ENCODE measurements at places on chromosomes 6 and 20. TPM values are rescaled to one million over a fixed set of nuclear protein-coding genes. Genes with fewer than 3 reads are reported as not detected.

DNA sequence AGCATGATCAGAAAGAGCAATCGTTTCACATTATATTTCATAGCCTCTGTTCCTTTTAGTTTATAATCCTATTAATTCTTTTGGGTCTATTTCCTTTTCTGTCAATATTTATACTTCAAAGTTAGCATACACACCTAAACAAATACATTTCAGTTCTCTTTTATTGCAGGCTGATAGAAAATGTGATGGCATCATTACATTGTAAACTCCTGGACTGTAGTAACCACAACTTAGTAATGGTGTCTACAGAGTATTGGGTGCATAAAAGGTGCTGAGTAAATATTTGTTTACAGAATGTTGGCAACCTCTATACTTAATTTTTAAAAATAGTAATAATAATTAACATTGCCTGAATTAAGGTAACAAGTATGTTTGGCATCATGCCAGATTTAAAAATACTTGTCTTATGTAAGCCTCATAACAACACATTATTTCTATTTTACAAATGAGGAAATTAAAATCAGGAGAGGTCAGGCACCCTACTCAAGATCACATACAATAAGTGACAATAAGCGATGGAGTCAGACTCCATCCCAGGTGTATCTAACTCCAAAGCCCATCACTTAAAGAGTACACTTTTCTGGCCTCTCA lies 195.0 kb downstream of the UBE3D start:
- DNase-seq = no peak

Gene OR12D3
- total RNA-seq = not detected

Gene EEF1E1
- 41.5 TPM for total RNA-seq

GRCh38 chr6:53628354-53629119 lies 37.0 kb downstream of the KLHL31 start:
- no peak for DNase-seq

DNA sequence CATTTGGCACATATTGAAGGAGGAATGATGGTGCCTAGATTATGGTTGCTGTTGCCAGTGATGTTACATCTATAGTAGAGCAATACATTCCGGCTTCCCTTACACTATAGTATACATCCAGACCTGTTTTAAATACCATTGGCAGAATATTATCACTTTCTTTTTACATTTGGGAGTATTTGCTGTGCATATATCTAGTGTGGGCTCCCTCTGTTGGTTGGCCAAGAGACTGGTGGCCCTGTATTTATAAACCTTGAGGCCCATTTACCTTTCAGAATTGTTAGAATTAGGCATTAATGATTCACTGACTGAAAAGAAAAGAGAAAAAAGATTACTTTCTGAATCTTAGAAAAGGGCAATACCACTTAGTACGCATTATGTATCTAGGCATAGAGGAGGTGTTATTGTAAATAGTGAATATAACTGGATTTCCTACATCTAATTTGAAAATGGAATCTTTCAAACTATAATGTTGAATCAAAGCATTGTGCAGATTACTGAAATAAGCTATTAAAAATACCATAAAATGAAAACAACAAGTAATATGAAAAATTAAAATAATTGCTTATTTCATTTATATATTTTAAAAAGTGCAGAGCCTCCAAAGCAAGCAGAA lies 628.8 kb upstream of the MAN1A1 start:
- peak; percentile 29 for DNase-seq

DNA sequence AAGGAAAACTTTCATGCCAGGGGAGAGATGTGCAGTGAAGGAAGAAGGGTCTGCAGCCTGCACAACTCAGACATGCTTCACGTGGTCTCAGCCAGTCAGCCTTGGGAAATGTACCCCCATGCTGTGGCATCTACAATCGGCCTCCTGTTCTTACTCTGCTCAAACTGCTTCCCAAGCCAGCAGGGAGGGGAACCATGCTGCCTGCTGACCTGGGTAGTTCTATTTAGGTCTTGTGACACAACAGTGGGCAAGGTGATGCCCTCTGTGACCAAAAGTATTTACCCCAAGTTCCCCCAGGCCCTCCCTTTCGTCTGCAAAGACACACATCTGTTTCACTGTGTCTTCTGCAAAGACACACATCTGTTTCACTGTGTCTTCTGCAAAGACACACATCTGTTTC lies 106.9 kb downstream of the SLC23A2 start:
- DNase-seq = no peak

Gene CDSN
- total RNA-seq = 0.35 TPM

- peak; percentile 100 for DNase-seq
Measured at GRCh38 chr20:53594068-53595017, 704 bp upstream of the ZNF217 start.

Gene CTSZ
- 158 TPM for total RNA-seq

GRCh38 chr6:126040826-126041225 lies 54.5 kb downstream of the TRMT11 start:
- DNase-seq = peak; percentile 46

GRCh38 chr6:74334722-74335121 lies 638.7 kb downstream of the CD109 start:
- DNase-seq = no peak

DNA sequence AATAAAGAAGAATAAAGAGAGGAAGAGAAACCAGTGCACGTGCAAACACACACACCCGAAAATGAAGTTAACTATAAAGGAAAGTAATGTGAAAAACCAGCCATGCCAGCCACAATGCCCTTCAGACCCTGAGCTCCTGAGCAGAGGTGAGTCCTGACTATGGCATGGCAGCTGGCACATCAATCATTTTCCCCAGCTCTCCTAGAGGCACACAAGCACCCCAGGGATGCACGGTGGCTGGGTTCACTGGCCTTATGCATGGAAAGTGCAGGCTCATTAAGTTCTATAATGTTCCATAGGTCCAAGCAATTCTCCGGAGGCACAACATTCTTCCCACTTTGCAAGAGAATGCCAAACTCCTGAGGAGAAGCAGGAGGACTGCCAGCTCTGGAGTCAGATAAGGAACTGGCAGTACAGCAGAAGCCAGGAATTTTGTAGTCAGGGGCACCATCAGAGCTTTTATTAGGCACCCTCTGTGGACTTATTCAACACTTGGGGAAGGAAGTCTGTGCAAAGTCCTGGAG lies 175.0 kb upstream of the PRDM1 start:
- DNase-seq = no peak

GRCh38 chr20:22452442-22453011 lies 131.8 kb downstream of the FOXA2 start:
- no peak for DNase-seq

DNA sequence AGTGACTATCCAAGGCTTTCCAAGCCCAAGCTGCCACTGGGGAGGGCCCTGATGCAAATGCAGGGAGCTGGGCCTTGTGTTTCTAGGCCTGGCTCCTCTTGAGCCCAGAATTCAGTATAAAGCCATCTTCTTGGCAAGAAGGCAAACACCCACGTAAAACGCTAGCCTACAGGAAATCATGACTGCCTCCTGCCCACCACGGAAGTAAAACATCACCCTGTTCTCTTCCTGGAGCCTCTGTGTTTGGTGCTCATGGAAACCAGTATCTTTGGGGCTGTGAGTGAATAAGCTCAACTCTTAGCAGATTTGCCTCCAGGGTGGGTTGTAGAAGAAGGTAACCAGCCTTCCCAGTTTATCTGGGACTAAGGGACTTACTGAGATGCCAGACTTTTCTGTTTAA lies 271.0 kb downstream of the ZNF217 start:
- DNase-seq = no peak

GRCh38 chr6:163525926-163526325 lies 111.4 kb downstream of the QKI start:
- no peak for DNase-seq

DNA sequence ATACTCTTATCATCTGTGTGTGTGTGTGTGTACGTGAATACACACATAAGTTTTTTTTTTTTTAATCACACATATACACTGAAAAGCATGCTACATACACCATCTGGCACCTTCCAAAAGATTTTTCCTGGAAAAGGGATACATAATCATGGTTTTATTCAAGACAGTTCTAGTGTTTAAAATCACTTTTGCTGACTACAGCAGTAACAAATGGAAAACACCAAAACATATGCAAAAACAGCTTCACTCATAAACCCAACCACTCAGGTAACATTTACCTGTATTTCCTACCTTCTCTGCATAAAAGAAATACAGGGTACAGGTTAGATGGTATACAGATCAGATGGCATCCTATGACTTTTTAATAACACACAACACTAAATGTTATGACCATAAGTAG lies 2.5 kb downstream of the SNX14 start:
- no peak for DNase-seq

DNA sequence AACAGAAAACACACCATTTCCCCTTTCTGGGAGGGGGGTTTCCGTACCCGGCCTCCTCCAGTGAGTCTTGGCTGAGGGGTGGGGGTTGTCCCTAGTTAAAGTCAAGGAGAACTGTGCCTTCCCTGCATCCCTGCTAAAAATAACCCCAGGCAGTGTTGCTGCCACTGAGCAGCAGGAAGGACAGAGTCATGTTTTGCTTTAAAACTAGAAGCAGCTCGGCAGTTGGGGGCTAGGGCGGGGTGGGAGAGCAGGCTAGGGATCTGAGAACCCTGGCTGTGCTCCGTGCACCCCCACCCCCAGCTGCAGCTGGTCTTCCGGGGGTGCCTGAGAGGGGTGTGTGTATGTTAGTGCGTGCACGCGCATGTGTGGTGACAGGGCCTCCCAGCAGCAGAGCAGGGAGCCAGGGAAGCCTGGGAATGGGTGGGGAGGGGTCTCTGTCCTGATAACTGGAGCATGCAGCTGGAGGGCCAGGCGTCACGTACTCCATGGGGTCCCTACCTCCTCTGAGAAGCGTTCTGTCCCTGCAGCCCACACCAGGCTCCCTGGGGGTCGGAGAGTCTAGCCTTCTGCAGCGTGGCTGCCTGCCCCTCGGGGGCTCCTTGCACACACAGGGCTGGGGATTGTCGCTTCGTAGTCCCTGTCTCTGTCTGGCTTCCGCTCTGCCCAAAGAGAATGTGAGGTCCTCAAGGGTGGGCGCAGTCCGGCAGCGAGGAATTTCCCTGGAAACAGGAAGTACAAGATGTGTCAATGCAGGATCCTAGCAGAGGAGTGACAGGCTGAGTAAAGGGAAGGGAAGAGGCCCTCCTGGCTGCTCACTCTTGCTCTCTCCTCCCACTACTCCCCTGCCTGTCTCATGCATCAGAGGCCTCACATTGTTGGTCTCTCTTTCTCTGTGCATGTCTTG lies 16.8 kb upstream of the ARMC12 start:
- no peak for DNase-seq

DNA sequence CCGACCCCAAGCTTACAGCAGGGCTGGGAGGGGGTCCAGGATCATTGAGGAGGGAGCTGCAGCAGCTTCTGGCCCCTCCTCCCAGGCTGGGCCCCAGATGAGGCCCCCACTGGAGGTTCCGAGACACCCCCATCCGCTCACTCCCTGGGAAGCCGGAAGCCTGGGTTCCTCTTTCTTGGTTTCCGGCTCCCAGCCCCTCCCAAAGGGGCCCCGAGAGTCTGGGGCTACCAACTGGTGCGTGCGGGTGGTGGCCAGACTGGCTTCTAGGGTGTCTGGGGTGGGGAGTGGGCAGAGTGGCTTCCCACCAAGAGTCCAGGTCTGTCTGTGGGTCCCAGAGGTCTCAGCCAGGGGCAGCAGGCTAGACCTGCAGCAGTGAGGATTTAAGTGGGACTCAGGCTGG lies 2.2 kb downstream of the RGS19 start:
- no peak for DNase-seq

GRCh38 chr6:35411066-35411465 lies 41.1 kb upstream of the FANCE start:
- no peak for DNase-seq

- DNase-seq = no peak
Measured at GRCh38 chr6:148455225-148455624, 112.6 kb downstream of the SASH1 start.

Gene NR2E1
- not detected for total RNA-seq

- DNase-seq = no peak
Measured at GRCh38 chr6:107173779-107174178, 58.5 kb upstream of the BEND3 start.

DNA sequence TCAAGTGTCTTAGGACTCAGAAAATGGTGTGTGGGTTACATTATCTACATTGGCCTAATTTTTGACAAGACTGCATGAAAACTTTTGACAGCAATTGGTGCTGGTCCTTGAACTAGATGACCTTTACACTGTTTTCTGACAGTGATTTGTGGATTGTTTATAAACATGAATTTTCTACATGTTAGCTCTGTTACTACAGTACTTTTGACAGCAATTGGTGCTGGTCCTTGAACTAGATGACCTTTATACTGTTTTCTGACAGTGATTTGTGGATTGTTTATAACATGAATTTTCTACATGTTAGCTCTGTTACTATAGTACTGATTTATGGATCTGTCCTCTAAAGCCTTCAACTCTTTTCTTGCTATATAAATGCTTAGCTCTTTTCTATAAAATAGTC lies 16.7 kb downstream of the KCTD20 start:
- DNase-seq = no peak

Gene GSTA3
- total RNA-seq = not detected

DNA sequence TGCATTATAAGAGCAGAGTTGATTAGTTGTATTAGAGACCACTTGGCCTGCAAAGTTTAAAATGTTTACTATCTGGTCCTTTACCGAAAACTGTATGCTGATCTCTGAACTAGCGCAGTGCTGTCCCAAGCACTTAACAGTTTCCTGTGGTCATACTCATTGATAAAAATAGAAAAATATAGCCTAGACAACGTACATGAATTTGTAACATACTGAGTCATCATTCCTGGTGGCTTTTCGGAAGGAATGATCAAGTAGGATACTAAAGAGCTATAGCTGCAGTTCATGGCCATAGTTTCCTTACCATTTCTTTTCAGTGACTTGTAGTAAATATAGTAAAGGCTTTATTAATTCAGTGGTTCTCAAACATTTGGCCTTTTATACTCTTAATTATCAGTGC lies 18.4 kb downstream of the TTK start:
- no peak for DNase-seq

Gene IPCEF1
- 0.29 TPM for total RNA-seq

- DNase-seq = no peak
Measured at GRCh38 chr20:2449386-2449785, 21.2 kb downstream of the SNRPB start.

GRCh38 chr20:63017076-63017825 lies 10.5 kb upstream of the BHLHE23 start:
- no peak for DNase-seq

DNA sequence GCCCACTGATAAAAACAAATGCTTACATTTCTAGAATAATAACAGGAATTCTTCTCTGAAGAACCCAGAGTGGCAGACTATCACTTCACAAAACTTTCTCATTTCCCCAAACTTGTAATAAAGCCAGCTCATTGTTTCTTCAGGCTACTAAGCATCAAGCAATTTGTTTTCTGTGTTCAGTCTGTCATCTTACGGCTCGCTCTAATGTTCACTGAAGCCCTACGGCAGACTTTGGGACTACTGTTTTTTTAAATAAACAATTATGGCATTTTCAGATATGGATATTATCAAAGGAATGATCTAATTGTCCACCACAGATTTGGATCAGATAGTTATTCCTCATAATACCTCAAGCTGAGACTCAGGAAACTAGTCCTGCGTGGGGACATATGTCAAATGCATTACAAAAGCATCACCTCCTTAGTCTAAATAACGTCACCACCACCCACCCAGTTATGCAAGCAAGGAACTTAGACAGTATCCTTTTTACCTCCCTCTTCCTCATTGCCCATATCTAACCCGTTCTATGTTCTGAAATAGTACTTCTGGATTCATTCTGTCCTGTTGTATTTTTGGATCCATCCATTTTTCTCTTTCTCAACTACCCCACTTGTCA lies 415.1 kb downstream of the PLCB1 start:
- DNase-seq = no peak

Gene SIRPD
- not detected for total RNA-seq
